ENCODE measurements at places on chromosomes 3 and 15. TPM values are rescaled to one million over a fixed set of nuclear protein-coding genes. Genes with fewer than 3 reads are reported as not detected.
A peak's percentile ranks its signal among the peaks of the same experiment; 100 is the strongest.

GALNT15 gene
- total RNA-seq = 7.2 TPM

EFHB gene
- 0.96 TPM for total RNA-seq

DNA sequence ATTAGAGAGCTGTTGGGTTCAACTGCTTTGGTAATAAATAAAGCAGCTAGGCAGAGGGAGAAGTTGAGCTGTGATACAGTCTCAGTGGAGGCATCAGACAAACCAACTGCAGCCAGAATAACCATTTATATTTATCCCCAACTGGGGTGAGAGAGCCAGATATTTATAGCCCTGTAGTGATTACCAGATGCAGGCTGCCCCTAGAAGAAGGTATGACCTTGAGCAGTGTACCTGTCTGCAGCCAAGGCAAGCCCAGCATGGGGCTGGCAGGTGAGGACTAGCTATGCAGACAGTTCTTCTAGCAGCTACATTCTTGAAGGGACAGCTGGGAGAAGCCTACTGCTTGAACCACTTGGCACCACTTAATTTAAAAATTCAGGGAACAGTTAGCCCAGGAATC, 144.4 kb upstream of the EPHA3 start:
- H3K4me3 ChIP-seq = no peak overlapping the region
- no peak overlapping the region for H3K27ac ChIP-seq
- H3K4me1 ChIP-seq = peaks cover 10% of the 10 kb centered on the region
- peaks cover 4% of the 10 kb centered on the region for H3K36me3 ChIP-seq

GRCh38 chr3:187185759-187186158, 11.5 kb upstream of the RTP1 start:
- H3K4me3 ChIP-seq = no peak overlapping the region
- no peak overlapping the region for H3K27ac ChIP-seq
- H3K36me3 ChIP-seq = no peaks in the 10 kb centered on the region
- H3K27me3 ChIP-seq = no peaks in the 10 kb centered on the region

DNA sequence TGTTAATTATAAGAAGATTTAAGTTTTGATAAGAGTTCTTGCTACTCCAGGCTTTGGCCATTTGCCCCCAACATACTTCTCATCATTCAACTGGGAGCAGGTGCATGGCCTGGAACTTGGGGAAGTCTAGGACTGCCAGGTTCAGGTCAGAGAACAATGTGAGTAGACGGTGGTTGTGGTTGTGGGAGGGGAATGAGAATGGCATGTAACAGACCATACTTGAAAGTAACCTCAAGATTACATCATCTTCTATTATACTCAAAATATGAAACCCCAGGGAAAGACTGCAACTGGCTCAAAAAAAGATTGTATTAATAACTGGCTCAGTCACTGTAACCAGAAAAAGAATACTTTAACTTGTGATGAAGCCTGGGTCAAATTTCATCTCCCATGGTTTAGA, 364.9 kb upstream of the DPPA4 start:
- no peaks in the 10 kb centered on the region for H3K36me3 ChIP-seq
- no peaks in the 10 kb centered on the region for H3K4me1 ChIP-seq
- no peaks in the 10 kb centered on the region for H3K27me3 ChIP-seq
- no peak for DNase-seq

GRCh38 chr3:14148041-14148985, 23.5 kb downstream of the TMEM43 start:
- no peak overlapping the region for H3K4me3 ChIP-seq
- peaks cover 5% of the 10 kb centered on the region for H3K27me3 ChIP-seq

WNT7A gene
- total RNA-seq = not detected

- peaks cover 3% of the 10 kb centered on the region for H3K27me3 ChIP-seq
- H3K4me3 ChIP-seq = no peak overlapping the region
- H3K4me1 ChIP-seq = no peaks in the 10 kb centered on the region
- no peak overlapping the region for H3K27ac ChIP-seq
These were observed 537.3 kb downstream of the MFSD1 start for GRCh38 chr3:159339131-159339530.

ARL14 gene
- 0.14 TPM for total RNA-seq

DNA sequence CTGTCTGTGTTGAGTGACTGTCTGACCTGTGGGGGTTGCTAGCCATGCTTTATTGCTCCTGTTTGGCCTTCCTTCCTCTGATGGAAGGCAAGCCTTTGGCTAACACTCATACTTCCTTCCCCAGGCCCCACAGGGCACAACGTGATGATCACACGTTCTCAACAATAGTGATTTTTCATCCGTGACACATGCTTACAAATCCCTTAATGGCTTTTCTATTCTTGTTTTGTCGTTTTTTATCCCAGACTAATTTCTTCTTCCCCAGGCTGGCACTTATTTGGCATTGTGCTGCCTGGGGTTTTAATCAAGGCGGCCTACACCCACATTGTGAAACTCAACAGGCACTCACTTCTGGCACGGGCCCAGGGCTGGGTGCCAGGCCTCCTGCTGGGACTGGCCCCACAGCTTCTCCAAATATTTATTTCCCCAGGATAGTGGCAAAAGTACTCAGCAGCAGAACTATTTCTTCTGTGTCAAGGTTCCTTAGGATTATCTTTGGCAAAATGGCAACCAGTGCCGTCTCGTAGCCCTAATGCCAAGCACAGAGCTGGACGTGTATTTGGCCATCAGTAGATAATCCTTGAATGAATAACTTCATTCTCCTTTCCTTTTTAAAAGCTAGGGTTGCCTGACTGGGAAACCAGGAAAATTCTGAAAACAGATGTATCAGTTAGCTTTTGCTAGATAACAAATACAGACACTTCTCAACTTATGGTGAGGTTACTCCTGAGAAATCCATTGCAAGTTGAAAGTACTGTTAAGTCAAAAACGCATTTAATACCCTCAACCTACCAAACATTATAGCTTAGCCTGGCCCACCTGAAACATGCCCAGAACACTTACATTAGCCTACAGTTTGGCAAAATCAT, 30.6 kb downstream of the CMTM7 start:
- H3K4me1 ChIP-seq = peaks cover 42% of the 10 kb centered on the region
- DNase-seq = peak; percentile 75
- H3K4me3 ChIP-seq = peak overlapping the region; percentile 78
- peaks cover 16% of the 10 kb centered on the region for H3K36me3 ChIP-seq

NRROS gene
- total RNA-seq = 0.09 TPM

DNA sequence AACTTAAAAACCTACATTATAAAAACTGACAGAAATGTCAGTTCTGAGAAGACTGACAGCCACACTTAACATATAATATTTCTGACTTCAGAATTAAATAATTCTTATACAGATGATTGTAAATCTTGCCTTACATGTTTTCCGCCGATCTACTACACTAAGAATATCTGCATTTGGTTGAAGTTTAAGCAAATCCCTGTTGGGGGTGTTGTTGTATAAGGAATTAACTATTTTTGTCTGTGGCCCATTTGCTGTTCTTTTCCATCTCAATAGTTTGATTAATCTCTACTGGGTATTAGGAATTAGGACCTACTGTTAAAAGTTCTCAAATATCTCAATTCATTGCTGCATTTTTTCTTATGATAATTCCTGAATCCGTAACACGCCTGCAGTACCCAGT, 838.3 kb upstream of the ROBO1 start:
- H3K27ac ChIP-seq = no peak overlapping the region
- H3K27me3 ChIP-seq = no peaks in the 10 kb centered on the region
- DNase-seq = no peak

GRCh38 chr3:39165518-39165917, 12.1 kb upstream of the CSRNP1 start:
- no peaks in the 10 kb centered on the region for H3K27me3 ChIP-seq
- H3K4me3 ChIP-seq = no peak overlapping the region
- peaks cover 7% of the 10 kb centered on the region for H3K36me3 ChIP-seq
- H3K4me1 ChIP-seq = peaks cover 50% of the 10 kb centered on the region

DNA sequence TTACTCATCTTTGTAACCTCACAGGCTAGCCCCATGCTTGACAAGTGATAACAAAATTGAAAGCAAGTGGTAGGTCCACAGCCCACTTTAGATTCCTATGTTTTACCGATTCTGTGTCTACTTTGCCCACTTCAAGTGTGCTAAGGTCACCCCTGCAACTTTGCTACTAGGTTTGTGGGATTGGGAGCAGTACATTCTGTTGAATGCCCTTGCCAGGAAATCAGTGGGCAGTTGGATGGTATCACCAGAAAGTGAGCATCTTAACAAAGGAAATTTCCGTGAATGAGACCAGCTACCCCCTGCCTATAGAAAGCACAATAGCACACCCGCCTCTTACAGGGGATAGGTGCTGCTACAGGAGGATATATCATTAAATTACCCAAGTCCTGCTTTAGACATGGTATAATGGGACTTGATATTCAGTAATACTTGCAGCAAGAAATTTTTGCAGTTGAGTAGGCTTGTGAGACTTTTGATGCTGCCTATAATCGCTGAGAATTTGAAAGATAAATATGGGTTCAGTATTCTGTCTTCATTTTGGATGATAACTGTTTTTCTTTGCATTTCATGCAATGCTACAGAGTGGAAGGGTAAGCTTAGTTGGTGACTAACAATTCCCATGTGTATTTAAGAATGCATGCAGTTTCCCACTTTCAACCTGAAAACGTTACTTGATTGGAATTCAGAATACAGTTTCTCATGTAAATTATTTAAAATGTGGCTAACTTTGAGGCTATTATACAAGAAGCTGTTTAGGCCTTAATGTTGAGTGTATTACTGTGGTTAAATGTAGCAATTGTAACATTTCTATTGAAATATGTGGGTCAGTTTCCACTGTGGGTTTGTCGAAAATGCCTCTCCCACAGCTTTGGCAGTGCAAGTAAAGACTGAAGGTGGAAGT, 9.5 kb downstream of the EBLN2 start:
- no peaks in the 10 kb centered on the region for H3K36me3 ChIP-seq
- H3K4me3 ChIP-seq = no peak overlapping the region
- H3K27me3 ChIP-seq = no peaks in the 10 kb centered on the region
- DNase-seq = no peak

GRCh38 chr3:59240666-59241255, 190.9 kb upstream of the CFAP20DC start:
- no peak for DNase-seq
- H3K36me3 ChIP-seq = no peaks in the 10 kb centered on the region
- peaks cover 4% of the 10 kb centered on the region for H3K27me3 ChIP-seq
- no peak overlapping the region for H3K4me3 ChIP-seq
- no peak overlapping the region for H3K27ac ChIP-seq
- peaks cover 6% of the 10 kb centered on the region for H3K4me1 ChIP-seq

FBXW12 gene
- not detected for total RNA-seq

AMIGO3 gene
- total RNA-seq = 0.43 TPM

DNA sequence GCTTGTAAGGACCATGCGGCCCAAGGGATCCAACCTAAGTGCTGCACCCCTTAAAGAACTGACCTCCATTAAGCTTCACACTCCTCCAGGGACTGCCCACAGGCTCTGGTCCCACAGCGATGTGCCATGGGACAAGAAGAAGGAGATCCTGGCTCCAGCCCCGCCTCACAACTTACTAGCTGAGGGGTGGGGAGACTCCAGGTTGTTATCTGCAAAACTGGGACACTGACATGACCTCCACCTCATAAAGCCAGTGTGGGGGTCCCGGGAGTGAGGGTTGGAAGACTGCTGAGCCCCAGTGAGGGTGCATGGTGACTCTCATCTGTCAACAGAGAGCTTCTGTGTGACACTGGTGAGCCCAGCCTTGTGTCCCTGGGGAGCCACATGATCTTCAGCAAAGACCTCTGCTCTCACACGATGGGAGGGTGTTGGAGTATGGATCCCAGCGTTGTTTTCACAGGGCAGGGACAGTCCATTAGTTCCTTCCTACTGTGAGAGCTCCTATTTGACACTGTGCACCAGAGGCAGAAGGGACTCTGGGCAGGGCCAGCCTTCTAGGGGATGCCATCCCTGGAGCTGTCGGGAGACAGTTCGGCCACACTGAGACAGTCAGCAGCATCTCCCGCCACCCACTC, 26.7 kb downstream of the EAF1 start:
- H3K4me1 ChIP-seq = no peaks in the 10 kb centered on the region
- H3K27me3 ChIP-seq = peaks cover 5% of the 10 kb centered on the region
- no peak for DNase-seq
- no peak overlapping the region for H3K27ac ChIP-seq

GRCh38 chr15:57339321-57339720, 37.0 kb upstream of the CGNL1 start:
- no peak overlapping the region for H3K4me3 ChIP-seq
- no peak overlapping the region for H3K27ac ChIP-seq
- H3K4me1 ChIP-seq = peaks cover 18% of the 10 kb centered on the region
- no peak for DNase-seq
- H3K36me3 ChIP-seq = no peaks in the 10 kb centered on the region

DNA sequence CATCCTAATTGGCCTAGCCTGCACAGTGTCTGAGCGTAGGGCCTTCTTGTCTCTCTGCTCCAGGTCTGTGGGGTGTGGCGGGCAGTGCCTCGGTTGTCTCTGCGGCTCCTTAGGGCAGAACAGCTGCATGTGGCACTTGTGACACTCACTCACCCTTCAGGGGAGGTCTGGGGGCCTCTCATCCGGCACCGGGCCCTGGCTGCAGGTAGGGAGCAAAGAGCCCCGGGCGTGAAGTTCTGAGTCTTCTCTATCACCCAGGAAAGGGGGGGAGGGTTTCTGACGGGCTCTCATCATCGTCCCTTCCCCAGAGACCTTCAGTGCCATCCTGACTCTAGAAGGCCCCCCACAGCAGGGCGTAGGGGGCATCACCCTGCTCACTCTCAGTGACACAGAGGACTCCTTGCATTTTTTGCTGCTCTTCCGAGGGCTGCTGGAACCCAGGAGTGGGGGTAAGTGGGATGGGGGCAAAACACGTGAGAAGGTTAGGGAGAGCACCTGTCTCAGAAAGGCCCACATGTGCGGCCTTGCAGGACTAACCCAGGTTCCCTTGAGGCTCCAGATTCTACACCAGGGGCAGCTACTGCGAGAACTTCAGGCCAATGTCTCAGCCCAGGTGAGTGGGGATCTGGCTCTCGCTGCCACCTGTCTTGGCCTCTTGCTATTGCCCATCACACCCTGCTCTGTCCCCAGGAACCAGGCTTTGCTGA, 2.6 kb downstream of the CHRD start:
- H3K36me3 ChIP-seq = no peaks in the 10 kb centered on the region
- peaks cover 30% of the 10 kb centered on the region for H3K27me3 ChIP-seq
- no peak overlapping the region for H3K4me3 ChIP-seq
- H3K27ac ChIP-seq = no peak overlapping the region

DNA sequence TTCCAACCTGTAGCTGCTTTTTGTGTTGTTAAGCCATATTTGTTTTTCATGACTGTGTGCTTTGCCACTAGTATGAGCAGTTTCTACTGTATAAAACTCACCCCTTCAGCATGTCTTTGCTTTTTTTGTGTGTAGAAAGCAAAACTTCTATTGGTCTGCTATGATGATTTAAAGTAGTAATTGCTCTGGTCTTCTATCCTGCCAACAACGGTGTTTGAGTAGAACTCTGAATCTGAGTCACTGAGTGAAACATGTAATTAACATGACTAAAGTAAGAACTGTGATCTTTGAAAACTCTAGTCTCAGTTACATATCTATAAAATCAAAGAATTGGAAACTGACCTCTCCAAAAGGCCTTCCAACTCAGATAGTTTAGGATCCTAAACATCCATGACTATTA, 133.6 kb downstream of the TPRG1 start:
- no peak overlapping the region for H3K4me3 ChIP-seq
- no peaks in the 10 kb centered on the region for H3K36me3 ChIP-seq
- no peak for DNase-seq
- no peaks in the 10 kb centered on the region for H3K27me3 ChIP-seq
- no peaks in the 10 kb centered on the region for H3K4me1 ChIP-seq

DNA sequence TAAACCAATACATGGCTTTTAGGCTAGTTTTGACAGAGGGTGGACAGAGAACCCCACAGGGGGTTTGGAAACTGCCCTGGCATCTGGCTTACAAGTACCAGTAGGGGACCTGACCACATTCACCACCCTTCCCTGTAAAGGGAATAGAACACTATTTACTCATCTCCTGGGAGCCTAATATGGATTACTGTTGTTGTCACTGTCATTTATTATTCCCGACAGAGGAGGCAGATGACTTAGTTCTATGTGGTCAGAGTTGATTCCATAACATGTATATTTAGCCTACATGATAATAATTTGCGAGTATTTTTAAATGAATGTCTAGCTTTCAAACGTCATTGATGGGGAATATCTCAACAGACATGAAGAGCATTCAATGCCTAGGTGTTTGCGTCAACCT, 15.9 kb downstream of the ZBTB38 start:
- H3K27me3 ChIP-seq = no peaks in the 10 kb centered on the region
- H3K4me3 ChIP-seq = peak overlapping the region; percentile 84

CHCHD6 gene
- total RNA-seq = 20.3 TPM

All from HFFc6 (cell line).